ENCODE measurements at places on chromosomes 1 and 21. TPM values are rescaled to one million over a fixed set of nuclear protein-coding genes. Genes with fewer than 3 reads are reported as not detected.

GRCh38 chr1:151574575-151575529 lies 34.7 kb downstream of the TUFT1 start:
- peak; percentile 12 for DNase-seq
- H3K27ac ChIP-seq = no peak overlapping the region
- H3K36me3 ChIP-seq = no peaks in the 10 kb centered on the region
- no peaks in the 10 kb centered on the region for H3K27me3 ChIP-seq
- no peak overlapping the region for H3K4me3 ChIP-seq

DNA sequence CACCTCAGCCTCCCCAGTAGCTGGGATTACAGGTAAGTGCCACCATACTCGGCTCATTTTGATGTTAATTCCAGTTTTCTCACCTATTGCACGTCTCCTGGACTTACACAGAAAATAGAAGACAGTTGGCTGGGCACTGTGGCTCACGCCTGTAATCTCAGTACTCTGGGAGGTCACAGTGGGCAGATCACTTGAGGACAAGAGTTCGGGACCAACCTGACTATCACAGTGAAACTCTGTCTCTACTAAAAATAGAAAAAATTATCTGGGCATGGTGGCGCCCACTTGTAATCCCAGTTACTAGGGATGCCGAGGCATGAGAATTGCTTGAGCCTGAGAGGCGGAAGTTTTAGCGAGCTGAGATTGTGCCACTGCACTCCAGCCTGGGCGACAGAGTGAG lies 44.1 kb downstream of the DYRK1A start:
- H3K4me1 ChIP-seq = peaks cover 70% of the 10 kb centered on the region
- peaks cover 17% of the 10 kb centered on the region for H3K36me3 ChIP-seq
- DNase-seq = no peak
- no peak overlapping the region for H3K27ac ChIP-seq

DNA sequence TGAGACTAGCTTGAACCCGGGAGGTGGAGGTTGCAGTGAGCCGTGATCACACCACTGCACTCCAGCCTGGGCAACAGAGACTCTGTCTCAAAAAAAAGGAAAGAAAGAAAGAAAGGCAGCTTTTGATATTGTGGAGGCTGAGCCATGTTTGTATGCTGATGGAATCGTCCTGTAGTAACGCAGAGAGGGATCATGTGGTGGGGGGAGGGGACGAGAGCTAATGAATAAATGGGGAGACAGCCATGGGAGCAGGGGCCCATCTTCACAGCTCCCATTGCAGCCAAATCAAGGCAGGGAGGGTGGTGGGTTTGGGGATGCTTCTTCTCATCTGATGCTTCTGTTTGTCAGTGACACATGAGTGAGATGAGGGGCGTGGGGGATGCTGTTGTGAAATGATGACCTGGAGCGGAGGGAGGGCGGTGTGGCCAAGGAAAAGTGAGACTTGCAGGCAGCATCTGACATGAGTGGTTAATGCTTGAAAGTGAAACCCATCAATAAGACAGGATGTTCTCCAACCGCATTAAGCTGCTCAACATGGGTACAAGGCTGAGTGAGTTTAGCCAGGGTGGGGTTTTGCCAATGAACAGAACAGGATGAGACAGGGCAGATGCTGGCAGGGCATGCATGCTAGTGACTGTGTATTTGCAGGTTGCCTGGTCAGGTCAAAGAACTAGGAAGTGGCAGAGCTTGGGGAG lies 16.7 kb downstream of the SPATA21 start:
- peak overlapping the region; percentile 39 for H3K4me3 ChIP-seq
- peaks cover 37% of the 10 kb centered on the region for H3K4me1 ChIP-seq
- no peaks in the 10 kb centered on the region for H3K27me3 ChIP-seq
- DNase-seq = peak; percentile 80
- peak overlapping the region; percentile 93 for H3K27ac ChIP-seq

DNA sequence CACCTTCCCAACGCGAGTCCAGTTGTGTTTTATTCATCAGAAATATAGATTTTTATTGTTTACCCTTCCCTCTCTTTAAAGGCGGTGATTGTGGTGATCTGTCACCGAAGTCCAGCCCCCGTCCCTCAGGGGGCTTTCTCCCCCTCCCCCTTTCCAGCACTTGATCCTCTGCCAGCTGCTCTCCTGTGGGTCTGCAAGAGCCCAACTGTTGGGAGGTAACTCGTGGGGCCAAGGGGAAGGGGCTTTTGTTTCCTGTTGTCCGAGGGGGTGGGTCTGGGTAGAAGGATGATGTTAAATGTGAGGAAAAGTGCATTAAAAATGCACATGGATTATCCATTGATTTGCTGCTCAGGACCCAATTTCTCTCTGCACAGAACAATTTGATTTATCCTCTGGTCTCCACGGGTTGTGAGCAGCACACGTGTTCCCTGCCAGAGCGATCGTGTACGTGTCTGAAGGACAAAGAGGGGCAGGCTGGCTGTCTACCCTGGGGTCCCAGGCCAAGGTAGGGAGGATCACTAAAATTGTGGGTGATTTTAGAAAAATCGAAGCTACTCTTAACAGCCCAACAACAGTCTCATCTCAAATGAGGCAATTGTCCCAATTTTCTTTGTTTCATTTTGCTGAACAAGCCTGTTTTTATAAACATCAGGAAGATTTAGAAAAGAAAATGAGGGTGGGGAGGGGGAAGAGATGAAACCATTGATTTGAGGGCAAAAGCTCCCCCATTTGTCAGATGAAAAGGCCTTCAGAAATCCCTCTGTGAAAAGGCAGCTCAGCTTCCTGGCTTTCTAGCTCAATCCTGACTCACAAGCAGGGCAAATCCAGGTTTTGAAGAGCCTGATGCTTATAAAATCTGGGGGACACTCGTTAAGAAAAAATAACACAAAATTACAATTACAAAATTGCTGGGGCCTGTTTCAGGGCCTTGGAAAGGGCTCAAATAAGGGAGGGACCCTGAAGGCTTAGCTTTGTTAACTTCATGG lies 176.2 kb downstream of the RHOU start:
- no peak overlapping the region for H3K4me3 ChIP-seq
- H3K36me3 ChIP-seq = peaks cover 3% of the 10 kb centered on the region
- DNase-seq = no peak
- no peak overlapping the region for H3K27ac ChIP-seq
- H3K27me3 ChIP-seq = no peaks in the 10 kb centered on the region

GRCh38 chr1:59057211-59057694 lies 239.6 kb upstream of the FGGY start:
- peaks cover 2% of the 10 kb centered on the region for H3K36me3 ChIP-seq
- H3K27ac ChIP-seq = no peak overlapping the region
- peaks cover 12% of the 10 kb centered on the region for H3K4me1 ChIP-seq
- no peak overlapping the region for H3K4me3 ChIP-seq
- no peak for DNase-seq
- H3K27me3 ChIP-seq = peaks cover 2% of the 10 kb centered on the region

DNA sequence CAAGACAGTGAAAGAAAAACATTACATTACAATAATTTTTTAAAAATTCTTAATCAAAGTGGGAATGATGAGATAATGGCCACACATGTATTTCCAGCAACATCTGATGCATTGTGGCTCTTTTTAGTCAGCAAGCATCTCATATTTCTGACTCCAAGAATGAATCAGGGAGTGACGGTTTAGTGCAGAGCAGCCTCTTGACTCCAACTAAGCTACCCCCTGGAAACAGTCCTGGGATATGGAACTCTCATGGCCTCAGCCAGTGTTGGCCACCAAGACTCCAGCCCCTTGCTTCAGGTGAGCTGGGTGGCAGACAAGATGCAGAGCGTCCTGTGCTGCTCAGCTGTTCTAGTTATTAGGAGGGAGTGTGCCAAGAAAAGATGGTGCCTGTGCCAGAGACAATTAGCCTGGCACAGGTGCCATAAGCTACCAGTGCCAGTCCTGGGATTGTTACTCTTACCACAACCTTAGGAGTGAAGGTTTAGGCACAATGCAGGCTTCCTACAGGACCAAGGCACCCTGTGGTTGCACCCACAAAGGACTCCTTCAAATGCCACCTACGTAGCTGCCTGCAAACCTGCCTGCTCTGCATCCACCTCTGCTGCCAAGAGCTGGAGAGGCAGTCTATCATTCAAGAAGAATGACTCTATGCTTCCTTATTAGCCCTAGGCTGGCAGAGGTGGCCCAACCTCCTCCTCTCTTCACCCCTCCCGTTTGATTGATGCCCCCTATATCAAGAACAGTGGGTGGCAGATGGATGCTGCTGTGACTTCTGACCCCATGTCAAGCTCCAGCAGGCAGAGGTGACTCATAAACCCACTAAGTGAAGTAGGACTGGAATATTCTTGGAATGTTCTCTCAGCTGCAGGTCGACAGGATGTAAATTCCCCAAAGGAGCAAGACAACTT lies 6.0 kb upstream of the SEC16B start:
- no peaks in the 10 kb centered on the region for H3K27me3 ChIP-seq
- no peak overlapping the region for H3K4me3 ChIP-seq
- no peaks in the 10 kb centered on the region for H3K4me1 ChIP-seq

DNA sequence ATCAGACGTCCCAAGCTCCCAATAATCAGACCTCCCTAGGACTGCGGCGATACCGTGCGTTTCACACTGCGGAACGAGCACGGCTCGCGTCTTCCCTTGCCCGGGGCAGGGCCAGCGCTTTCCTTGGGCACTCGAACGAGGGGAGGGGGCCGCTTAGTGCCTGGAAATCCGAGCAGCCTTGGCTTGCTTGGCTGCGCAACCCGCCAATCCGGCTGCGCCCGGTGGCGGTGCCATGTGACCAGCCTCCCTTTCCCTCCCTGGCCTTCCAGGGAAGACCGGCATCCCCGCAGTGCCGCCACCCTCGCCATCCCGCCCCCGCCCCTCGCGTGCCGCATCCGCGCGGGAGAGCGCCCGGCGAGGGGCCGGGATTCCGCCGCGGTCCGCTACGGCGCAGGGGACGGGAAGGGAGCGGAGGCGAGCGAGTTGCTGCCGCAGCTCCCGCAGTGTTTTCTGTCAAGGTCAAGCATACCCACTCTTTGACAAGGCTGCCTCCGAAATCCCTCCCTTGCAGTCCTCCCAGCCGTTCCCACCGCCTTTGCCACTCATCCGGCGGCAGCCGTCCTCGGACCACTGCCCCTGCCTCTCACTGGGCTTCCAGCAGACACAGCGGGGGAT lies 8.3 kb upstream of the RNF19B start:
- H3K27me3 ChIP-seq = peaks cover 24% of the 10 kb centered on the region
- DNase-seq = no peak
- H3K4me1 ChIP-seq = peaks cover 11% of the 10 kb centered on the region
- H3K36me3 ChIP-seq = peaks cover 6% of the 10 kb centered on the region
- H3K27ac ChIP-seq = no peak overlapping the region

DNA sequence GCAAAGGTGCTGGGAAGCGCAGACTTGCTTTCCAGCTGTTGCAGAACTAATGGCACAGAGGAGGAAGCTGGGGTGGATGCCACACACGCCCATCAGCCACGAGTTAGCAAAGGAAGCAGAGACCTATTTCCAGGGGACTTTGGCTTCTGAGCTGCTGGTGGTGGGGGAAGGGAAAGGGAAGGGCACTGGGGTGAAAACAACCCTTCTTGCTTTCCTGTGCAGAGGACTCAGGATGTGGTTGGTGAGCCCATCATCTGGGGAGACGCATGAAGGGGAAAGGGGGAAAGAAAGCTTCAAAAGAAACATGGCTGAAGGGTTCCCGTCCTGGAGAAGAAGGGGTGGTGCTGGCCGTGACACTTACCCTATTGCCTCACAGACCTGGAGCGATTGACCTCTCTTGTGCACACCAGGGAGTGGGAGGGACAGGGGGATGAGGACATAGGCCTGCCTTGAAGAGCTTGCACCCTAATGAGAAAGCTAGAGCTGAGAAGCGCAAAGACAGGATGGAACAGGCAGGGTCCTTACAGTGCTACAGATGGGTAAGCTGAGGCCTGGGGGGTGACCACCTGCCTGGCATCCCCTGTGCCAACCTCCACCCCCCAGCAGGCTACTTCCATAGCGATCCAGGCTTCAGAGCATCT lies 140.8 kb upstream of the RAB4A start:
- H3K27ac ChIP-seq = peak overlapping the region; percentile 69
- H3K4me1 ChIP-seq = peaks cover 56% of the 10 kb centered on the region
- H3K27me3 ChIP-seq = peaks cover 6% of the 10 kb centered on the region
- peak; percentile 56 for DNase-seq
- peaks cover 12% of the 10 kb centered on the region for H3K36me3 ChIP-seq

- H3K27ac ChIP-seq = no peak overlapping the region
- H3K4me1 ChIP-seq = peaks cover 3% of the 10 kb centered on the region
- H3K27me3 ChIP-seq = no peaks in the 10 kb centered on the region
- DNase-seq = no peak
These were observed 44.0 kb downstream of the ATP6V1G3 start for GRCh38 chr1:198496216-198497143.

GRCh38 chr1:34761176-34761761 lies 1.7 kb downstream of the GJB4 start:
- H3K36me3 ChIP-seq = no peaks in the 10 kb centered on the region
- no peaks in the 10 kb centered on the region for H3K27me3 ChIP-seq
- no peaks in the 10 kb centered on the region for H3K4me1 ChIP-seq
- DNase-seq = no peak
- no peak overlapping the region for H3K27ac ChIP-seq

DNA sequence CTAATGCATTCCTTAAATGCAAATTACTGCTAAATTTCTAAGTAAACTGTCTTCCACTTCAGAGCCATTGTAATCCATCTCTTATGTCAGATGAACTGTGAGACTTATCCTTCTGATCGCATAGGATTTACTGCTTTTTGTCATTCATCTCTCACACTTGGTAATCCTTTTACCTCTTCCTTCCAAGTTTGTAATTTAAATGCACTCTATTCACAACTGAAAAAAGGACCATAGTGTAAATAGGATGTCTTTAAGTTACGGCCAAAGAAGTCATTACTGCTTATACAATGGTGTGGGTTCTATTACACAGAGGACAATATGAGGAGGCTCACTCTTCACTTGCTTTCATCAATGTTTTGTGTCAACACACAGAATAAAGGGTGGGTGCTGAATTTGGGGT lies 393.3 kb downstream of the PTBP2 start:
- no peak overlapping the region for H3K4me3 ChIP-seq
- no peaks in the 10 kb centered on the region for H3K27me3 ChIP-seq
- DNase-seq = no peak
- H3K36me3 ChIP-seq = no peaks in the 10 kb centered on the region
- no peak overlapping the region for H3K27ac ChIP-seq
- no peaks in the 10 kb centered on the region for H3K4me1 ChIP-seq

Gene RHD
- not detected for total RNA-seq

Gene TACSTD2
- total RNA-seq = not detected

Gene CD1E
- total RNA-seq = not detected
